ENCODE measurements at places on chromosomes 7 and 10.
A peak's percentile ranks its signal among the peaks of the same experiment; 100 is the strongest.

DNA sequence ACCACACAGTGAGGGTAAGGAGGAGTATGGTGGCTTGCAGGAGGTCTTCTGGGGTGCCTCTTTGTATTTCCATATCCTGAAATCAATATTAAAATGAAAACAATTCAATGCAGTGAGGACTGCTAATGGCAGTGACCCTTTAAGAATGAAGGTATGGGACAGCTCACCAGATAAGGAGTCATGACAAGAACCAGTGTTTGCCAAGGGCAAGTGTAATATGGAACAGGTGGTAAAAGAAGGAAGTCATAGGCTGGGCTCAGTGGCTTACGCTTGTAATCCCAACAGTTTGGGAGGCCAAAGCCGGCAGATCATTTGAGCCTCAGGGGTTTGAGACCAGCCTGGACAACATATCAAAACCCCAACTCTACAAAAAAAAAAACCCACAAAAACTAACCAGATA is 20.0 kb upstream of the LIPA start:
- DNase-seq, result no peak

DNA sequence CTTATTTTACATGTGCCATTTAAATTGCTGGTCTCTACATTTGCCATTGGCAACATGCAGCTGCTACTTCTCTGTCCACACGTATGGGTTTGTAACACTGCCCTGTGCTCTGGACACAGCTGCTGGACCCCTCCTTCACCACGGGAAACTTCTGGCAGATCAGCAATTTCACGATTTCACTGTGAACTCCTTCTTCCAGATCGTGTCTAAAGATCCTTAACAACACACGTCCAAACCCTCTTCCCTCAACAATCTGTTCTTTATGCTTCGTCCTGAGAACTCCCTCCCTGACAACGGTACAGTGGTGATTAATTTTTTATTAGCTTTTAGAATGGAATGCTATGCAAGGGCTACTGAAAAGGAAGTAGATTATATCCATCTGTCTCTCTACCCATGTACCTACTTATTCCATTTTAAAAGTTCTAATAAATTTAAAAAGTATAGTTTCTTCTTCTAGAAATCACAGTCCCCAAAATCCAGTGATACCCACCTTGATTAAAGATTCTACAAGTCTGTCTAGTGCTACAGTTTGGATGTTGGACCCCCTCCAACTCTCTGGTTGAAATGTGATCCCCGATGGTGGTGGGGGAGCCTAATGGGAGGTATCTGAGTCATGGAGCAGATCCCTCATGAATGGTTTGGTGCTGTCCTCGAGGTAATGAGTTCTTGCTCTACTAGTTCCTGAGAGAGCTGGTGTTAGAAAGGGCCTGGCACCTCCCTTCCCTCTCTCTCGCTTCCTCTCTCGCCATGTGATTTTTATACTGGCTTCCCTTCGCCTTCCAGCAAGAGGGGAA is 81.0 kb downstream of the KIAA1549 start:
- DNase-seq, result no peak

- DNase-seq, result peak; percentile 53
Measured at GRCh38 chr10:23994459-23995046, 214.4 kb upstream of the KIAA1217 start.

DNA sequence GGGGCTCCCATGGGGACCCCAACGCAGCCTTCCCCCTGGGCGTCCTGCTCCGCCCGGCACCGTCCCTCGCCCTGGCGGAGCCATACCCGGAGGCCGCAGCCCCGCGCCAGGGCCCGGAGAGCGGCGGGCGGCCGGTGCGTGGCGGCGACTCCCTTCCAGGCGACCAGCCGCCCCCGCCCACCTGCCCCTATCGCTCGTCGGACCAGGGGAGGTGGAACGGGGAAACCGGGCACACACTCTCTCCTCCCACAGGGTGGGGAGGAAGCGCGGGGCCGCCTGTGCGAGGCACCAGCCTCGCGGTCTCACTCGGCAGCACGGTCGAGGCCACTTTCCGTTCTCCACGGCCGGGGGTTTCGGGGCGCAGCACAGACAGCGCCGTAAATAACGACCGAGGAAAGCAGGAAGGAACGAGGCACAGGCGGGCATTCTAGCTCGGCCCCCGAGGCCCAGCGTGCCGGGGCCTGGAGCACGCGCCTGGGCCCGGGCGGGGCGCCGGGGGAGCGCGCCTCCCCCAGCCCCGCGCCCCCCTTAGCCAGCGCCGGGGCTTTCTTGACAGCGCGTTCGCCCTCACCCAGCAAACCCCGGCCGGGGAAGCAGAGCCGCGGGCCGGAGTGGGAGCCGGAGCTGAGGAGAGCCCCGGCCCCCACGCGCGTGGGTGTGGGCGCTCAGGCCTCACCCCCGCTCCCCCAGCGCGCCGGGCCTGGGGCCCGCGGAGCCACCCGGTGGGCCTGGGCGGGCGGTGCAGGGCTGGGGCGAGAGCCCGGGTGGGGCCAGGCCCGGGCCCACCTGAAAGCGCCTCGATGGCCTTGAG is 936 bp downstream of the IGF2BP3 start:
- DNase-seq, result peak; percentile 29

- DNase-seq, result no peak
Measured at GRCh38 chr10:123451618-123452245, 214.4 kb upstream of the GPR26 start.

- no peak for DNase-seq
Measured at GRCh38 chr7:54898659-54899340, 120.0 kb upstream of the EGFR start.

GRCh38 chr10:121282797-121283515 is 315.3 kb downstream of the FGFR2 start:
- DNase-seq, result no peak

DNA sequence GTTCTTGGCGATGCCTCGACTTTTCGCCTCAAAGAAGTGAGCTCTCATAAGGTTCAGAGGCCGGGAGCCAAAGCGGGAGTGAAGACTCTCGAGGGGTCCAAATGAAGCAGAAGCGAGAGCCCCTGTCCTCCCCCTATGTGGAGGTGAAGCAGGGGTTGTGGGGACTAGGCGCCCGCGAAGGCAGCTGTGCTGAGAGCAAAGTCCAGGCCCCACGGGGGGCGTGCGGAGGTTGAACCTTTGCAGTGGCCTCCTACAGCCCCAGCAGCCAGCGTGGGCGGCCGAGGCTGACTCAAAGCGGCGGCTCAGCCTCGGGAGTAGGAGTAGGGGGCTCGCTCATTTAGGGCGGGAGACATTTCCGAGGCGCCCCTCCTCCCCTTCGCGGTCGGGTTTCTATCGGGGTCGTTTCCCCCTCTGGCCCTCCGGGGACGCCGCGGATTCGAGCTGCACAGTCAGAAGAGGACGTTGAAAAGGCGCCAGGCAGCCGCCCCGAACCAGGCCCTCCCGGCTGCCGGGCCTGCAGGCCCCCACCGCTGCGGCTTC is 553 bp upstream of the ADD3 start:
- DNase-seq, result no peak

- peak; percentile 74 for DNase-seq
Measured at GRCh38 chr10:132223156-132223590, 36.4 kb downstream of the DPYSL4 start.

DNA sequence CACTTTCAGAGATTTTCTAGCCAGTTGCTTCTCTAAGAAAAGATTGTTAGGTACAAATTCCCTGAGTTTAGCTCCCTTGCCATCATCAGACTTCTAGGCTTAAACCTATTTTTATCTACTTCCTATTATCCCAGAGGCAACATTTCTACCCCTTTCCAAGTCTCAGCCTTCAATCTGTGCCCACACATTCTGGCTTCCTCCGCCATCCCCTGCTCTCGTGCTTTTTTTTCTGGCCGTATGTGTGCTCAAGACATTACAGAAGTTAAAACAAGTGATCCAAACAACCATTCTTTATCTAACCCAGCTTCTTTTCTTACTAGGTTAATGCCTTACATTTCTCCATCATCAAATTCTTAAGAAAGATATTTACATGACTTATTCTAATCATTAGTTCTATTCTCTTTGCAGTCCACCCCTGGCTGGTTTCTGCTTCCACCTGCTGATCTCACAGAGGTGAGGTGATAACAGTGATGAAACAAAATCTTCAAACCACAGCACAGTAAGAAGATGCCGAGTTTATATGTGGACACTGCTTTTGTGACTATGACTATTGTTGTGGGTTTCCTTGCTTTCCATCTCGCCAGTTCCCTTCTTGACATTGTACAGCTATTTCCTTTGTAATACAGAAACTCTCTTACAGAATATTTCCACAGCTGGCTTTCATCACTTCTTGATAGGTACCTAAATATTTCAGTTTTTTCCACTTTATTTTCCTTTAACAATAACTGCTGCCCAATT is 18.3 kb upstream of the CDK6 start:
- no peak for DNase-seq

DNA sequence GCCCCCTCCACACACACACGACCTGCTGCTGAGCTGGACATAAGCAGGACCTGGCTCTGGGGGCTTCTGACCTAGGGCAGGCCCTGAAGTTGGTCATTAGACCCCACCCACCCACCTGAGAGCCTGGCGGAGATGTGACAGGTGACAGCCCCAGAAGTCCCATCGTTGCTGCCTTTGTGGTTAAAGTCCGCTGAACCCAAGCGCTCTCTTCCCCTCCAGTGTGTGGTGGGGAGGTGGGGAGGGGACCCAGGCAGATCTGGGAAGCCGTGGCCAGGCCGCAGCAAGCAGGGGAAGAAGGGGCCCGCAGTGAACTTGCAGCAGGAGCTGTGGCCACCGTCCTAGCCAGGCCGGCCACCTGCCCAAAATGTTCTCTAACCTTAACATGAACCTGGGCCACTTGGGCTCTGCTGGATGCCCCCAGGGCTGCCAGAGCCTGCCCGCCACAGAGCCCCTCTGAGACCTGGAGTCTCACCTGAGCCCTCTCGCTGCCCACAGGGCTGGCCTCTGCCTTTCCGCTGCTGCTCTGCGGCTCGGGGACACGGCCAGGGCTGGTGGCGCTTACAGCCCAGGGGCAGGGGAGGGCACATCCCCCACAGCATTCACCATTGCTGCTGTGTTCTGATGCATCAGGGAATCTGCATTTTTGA is 65.1 kb downstream of the LHPP start:
- no peak for DNase-seq

All from fibroblast of skin of back (primary cell).